ENCODE measurements at places on chromosomes 7 and 10.

DNA sequence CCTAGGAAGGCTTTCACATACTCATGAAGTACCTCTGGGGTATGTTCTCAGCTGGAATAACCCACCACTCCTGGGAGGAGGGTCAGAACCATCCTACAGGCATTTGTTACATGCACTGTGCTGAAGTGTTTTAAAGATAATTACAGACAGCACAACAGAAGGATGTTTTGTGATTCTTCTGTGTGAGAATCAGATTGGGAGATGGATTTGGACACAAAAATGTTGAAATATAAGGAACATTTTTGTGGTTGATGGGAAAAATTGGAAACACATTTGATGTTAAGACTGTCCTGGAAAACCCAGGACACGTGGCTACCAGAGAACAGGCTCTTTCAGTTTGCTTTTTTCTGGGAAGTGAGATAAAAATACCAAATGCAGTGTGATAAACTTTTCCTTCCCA lies 61.4 kb downstream of the BICC1 start:
- no peak for DNase-seq

- DNase-seq, result no peak
These were observed 268.4 kb downstream of the GPR37 start for GRCh38 chr7:124497176-124497575.

DNA sequence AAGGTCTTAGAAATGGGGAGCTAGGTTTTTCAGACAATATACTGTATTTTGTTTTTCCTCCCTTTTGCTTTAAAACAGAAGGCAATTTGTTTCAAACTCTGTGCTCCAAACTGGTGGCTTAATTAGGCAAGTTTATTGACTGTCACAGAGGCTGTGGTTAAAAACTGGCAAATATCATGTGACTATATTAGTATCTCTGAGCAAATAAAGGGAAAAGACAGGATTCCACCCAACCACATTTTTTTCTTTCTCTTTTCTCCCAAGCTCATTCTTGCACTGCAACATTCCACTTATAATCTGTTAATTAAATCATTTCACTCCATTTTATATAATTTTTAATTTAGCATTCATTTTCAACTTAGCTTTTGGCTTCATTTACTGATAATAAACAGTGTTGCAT lies 615.8 kb downstream of the AUTS2 start:
- DNase-seq, result no peak

- no peak for DNase-seq
These were observed 5.4 kb upstream of the PPP1R9A start for GRCh38 chr7:94901981-94902380.

- no peak for DNase-seq
These were observed 168.7 kb downstream of the RPS24 start for GRCh38 chr10:78202386-78202785.

- DNase-seq, result no peak
These were observed 134.4 kb downstream of the ZMIZ1 start for GRCh38 chr10:79203014-79203644.

DNA sequence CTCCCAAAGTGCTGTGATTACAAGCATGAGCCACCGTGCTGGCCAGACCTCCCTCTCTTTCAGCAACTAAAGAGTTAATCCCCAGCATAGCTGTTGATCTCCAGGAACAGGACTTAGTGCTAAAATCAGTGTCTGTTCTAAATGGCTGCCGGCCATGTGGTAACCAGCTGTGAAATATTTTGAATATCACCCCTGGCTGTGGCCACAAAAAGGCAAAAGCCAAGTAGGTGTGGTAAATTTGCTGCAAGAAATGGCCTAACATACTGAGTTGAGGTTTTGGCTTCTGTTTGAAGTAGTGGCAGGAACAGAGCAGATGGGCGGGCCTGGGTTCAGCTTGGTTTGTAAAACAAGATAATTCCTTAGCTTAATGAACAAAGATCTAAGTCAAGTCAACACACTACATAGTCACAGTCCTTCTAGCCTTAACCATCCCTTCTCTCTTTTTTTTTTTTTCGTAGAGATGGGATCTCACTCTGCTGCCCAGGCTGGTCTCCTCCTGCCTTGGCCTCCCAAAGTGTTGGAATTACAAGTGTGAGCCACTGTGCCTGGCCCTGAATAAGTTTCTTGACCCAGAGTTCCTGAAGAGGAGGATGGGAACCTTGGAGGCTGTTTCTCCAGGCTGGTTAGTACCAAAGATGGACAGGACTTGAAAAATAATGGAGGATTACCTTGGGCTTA lies 22.7 kb upstream of the AGFG2 start:
- DNase-seq, result no peak

- DNase-seq, result no peak
These were observed 166.4 kb downstream of the CELF2 start for GRCh38 chr10:11184093-11184492.
